ENCODE measurements at places on chromosomes 6 and 20.

- DNase-seq: no peak
Observed at GRCh38 chr6:39184906-39185580, 44.2 kb downstream of the KCNK5 start.

DNA sequence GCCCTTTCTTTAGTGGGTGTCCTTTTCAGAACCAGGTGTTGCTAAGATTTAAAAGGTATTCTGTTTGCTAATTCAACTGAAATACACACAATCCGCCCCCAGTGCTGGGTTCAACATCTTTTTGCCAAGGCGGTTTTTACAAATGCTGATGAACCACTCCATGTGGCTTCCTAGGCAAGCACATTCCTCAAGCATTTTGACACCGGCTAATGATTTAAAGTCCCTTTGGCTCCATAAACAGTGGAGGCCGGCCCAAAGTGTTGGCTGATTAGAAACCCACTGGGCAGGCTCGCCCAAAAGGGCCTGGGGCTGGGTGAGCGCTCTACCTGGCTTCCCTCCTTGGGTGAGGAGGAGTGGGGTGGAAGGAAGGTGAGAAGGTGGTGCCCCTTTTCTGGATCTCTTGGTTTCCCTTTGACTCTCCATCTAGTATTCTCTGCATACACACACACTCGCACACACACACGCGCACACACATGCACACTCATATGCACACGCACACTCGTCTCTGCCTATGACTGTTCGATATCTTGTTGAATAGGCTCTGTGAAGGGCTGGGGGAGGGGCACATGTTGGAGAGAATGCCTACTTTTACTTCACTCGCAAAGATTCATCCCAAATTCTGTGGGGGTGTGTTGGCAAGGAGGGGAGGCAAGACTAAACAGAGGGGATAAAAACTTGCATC is 66.7 kb upstream of the ARMC2 start:
- DNase-seq: peak; percentile 53

GRCh38 chr20:22559711-22560318 is 24.6 kb downstream of the FOXA2 start:
- DNase-seq: no peak

DNA sequence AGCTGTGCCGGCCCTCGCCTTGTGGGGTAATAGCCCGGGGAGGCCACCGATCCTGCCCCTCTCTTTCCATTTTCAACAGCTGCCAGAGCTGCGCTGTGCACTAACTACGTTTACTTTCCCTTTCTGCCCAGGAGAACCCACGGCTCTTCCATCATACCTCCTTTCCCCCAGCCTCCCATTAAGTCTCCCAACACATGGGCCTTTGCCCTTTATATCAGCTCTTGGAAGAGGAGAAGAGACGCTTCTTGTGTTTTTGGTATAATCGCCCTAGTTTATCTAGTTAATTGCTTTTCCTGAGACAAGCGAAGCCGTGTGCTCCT is 637 bp downstream of the UBR2 start:
- DNase-seq: no peak

GRCh38 chr6:37632291-37632690 is 65.4 kb downstream of the MDGA1 start:
- no peak for DNase-seq
